Activated T-cell treated with anti-CD3 and anti-CD28 coated beads, Interleukin-2, amount 50 U/mL, for 72 hours (primary cell): ENCODE measurements at places on chromosomes 16 and 17. TPM values are rescaled to one million over a fixed set of nuclear protein-coding genes. Genes with fewer than 3 reads are reported as not detected.

The PDK2 gene
- 26.6 TPM for total RNA-seq

The HLF gene
- 23.9 TPM for total RNA-seq

The CAVIN1 gene
- total RNA-seq: 2.4 TPM

The TBC1D26 gene
- total RNA-seq: not detected

The SKAP1 gene
- total RNA-seq: 96.6 TPM

The LDHD gene
- total RNA-seq: 0.35 TPM

- H3K36me3 ChIP-seq: peaks cover 6% of the 10 kb centered on the region
- H3K4me3 ChIP-seq: no peak overlapping the region
- no peaks in the 10 kb centered on the region for H3K27me3 ChIP-seq
Observed at GRCh38 chr16:47507701-47508100, 46.6 kb downstream of the PHKB start.

GRCh38 chr16:87947356-87948118 is 3.7 kb upstream of the BANP start:
- peak overlapping the region; percentile 72 for H3K4me3 ChIP-seq
- peaks cover 10% of the 10 kb centered on the region for H3K27me3 ChIP-seq
- no peak for DNase-seq
- peak overlapping the region; percentile 12 for H3K27ac ChIP-seq

GRCh38 chr17:37506678-37507077 is 17.0 kb downstream of the DUSP14 start:
- H3K36me3 ChIP-seq: no peaks in the 10 kb centered on the region
- no peak overlapping the region for H3K27ac ChIP-seq
- H3K4me1 ChIP-seq: peaks cover 14% of the 10 kb centered on the region
- peak; percentile 24 for DNase-seq

GRCh38 chr16:86157616-86158247 is 258.8 kb downstream of the IRF8 start:
- H3K4me1 ChIP-seq: no peaks in the 10 kb centered on the region
- H3K27ac ChIP-seq: no peak overlapping the region
- peaks cover 6% of the 10 kb centered on the region for H3K36me3 ChIP-seq
- no peak for DNase-seq
- H3K4me3 ChIP-seq: no peak overlapping the region
- peaks cover 8% of the 10 kb centered on the region for H3K27me3 ChIP-seq

GRCh38 chr16:72400257-72401083 is 228.5 kb upstream of the PMFBP1 start:
- no peaks in the 10 kb centered on the region for H3K36me3 ChIP-seq
- H3K27me3 ChIP-seq: no peaks in the 10 kb centered on the region
- DNase-seq: peak; percentile 12
- no peak overlapping the region for H3K27ac ChIP-seq

DNA sequence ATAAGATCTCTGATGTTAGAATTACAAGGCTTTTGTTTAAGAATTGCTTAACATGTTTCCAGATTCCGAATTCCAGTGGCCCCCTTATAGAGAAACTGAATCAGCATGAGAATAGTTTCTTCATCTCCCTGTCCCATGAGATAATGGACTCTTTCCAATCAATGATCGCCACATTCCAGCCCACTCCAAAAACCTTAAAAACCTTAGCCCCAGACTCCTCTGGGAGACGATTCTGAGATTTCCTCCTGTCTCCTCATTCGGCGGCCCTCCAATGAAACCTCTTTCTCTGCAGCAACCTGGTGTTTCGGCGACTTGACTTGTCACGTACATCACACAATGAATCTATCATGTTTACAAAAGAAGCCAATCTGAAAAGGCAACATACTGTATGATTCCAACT is 197.1 kb upstream of the PSMD7 start:
- DNase-seq: no peak
- H3K4me3 ChIP-seq: no peak overlapping the region
- H3K4me1 ChIP-seq: no peaks in the 10 kb centered on the region
- no peaks in the 10 kb centered on the region for H3K36me3 ChIP-seq
- H3K27me3 ChIP-seq: peaks cover 13% of the 10 kb centered on the region

GRCh38 chr17:64130559-64131001 is 636 bp upstream of the ERN1 start:
- H3K27ac ChIP-seq: peak overlapping the region; percentile 96
- H3K36me3 ChIP-seq: peaks cover 7% of the 10 kb centered on the region
- H3K27me3 ChIP-seq: no peaks in the 10 kb centered on the region
- peak; percentile 73 for DNase-seq
- peaks cover 49% of the 10 kb centered on the region for H3K4me1 ChIP-seq

- H3K4me1 ChIP-seq: no peaks in the 10 kb centered on the region
- H3K36me3 ChIP-seq: no peaks in the 10 kb centered on the region
- H3K4me3 ChIP-seq: no peak overlapping the region
- H3K27ac ChIP-seq: no peak overlapping the region
Observed at GRCh38 chr17:16463358-16464302, 28.4 kb downstream of the LRRC75A start.

DNA sequence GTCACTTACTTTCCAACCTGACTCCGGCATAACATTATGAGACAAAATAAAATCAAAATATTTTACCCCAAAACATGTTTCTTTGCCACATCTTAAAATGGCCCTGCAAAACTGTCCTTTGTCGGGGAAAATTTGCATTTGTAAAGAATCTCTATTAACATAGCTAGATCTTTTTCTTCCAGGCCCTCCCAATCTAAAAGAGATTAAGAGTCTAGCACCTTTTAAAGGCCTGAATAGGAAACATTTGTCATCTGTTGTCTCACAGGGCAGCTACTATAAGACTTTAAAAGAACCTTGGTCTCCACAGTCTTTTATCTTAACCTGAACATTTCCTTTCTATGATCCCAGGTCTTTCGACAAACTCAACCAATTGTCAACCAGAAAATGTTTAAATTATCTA is 18.1 kb upstream of the DHRS7B start:
- H3K4me1 ChIP-seq: no peaks in the 10 kb centered on the region
- no peaks in the 10 kb centered on the region for H3K36me3 ChIP-seq
- no peaks in the 10 kb centered on the region for H3K27me3 ChIP-seq
- no peak for DNase-seq
- no peak overlapping the region for H3K27ac ChIP-seq

DNA sequence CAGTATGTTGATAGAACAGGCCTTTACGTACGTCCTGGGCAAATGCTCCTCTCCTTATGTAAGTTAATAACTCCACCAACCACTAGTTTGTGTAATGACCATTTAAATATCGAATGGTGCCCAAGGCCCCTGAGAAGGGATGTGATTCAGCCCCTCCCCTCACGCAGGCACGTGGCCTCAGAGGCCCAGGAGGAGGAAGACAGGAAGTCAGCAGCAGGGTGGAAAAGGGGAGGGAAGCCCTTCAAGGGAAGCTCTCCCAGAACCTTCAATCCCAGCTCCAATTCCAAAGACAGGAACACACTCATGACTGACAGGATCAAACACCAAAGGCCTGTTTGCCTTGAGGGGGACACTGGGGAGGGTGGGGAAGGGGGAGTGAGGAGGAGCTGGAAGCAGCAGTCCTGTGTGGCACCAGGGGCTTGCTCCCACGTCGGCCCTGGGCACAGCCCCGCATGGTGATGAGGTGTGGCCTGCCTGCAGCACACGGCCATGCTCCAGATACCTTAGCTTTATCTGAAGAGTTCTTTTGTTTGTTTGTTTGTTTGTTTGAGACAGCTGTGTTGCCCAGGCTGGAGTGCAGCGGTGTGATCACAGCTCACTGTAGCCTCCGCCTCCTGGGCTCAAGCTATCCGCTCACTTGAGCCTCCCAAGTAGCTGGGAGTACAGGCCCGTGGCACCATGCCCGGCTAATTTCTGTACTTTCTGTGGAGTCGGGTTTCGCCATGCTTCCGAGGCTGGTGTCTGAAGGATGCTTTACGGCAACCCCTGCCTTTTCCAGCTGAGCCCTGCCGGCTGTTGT is 105.0 kb downstream of the ZNF778 start:
- peaks cover 8% of the 10 kb centered on the region for H3K36me3 ChIP-seq
- no peaks in the 10 kb centered on the region for H3K27me3 ChIP-seq
- H3K4me1 ChIP-seq: peaks cover 92% of the 10 kb centered on the region
- DNase-seq: no peak
- peak overlapping the region; percentile 73 for H3K4me3 ChIP-seq
- H3K27ac ChIP-seq: peak overlapping the region; percentile 85

DNA sequence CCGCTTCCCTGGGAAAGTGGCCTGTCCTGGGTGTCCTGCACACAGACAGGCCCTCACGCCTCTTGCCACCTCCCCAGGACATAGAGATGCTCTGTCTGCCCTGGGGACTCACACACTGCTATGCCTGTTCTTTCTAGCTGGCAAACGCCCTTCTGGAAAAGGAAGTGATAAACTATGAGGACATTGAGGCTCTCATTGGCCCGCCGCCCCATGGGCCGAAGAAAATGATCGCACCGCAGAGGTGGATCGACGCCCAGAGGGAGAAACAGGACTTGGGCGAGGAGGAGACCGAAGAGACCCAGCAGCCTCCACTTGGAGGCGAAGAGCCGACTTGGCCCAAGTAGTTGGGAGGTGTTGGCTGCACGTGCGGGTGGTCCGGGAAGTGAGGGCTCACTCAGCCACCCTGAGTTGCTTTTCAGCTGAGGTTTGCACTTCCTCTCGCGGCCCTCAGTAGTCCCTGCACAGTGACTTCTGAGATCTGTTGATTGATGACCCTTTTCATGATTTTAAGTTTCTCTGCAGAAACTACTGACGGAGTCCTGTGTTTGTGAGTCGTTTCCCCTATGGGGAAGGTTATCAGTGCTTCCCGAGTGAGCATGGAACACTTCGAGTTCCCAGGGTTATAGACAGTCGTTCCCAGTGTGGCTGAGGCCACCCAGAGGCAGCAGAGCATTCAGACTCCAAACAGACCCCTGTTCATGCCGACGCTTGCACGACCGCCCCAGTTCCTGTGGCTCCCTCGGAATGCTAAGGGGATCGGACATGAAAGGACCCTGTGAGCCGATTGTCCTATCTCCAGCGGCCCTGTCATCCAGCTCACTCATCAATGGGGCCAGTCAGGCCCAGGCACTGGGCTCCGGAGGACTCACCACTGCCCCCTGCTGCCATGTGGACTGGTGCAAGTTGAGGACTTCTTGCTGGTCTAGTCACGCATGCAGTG is 3.5 kb upstream of the RPL13 start:
- no peaks in the 10 kb centered on the region for H3K27me3 ChIP-seq
- H3K27ac ChIP-seq: no peak overlapping the region
- peaks cover 10% of the 10 kb centered on the region for H3K36me3 ChIP-seq
- peaks cover 25% of the 10 kb centered on the region for H3K4me1 ChIP-seq

- no peaks in the 10 kb centered on the region for H3K36me3 ChIP-seq
- no peaks in the 10 kb centered on the region for H3K27me3 ChIP-seq
- peaks cover 12% of the 10 kb centered on the region for H3K4me1 ChIP-seq
- no peak overlapping the region for H3K4me3 ChIP-seq
Observed at GRCh38 chr16:89605186-89605970, 8.1 kb upstream of the DPEP1 start.
